ENCODE measurements at places on chromosomes 2 and 18.
A peak's percentile ranks its signal among the peaks of the same experiment; 100 is the strongest.

- DNase-seq, result no peak
These were observed 22.2 kb downstream of the BUB1 start for GRCh38 chr2:110655701-110656100.

GRCh38 chr2:154794406-154794805 lies 95.9 kb downstream of the KCNJ3 start:
- DNase-seq, result no peak

DNA sequence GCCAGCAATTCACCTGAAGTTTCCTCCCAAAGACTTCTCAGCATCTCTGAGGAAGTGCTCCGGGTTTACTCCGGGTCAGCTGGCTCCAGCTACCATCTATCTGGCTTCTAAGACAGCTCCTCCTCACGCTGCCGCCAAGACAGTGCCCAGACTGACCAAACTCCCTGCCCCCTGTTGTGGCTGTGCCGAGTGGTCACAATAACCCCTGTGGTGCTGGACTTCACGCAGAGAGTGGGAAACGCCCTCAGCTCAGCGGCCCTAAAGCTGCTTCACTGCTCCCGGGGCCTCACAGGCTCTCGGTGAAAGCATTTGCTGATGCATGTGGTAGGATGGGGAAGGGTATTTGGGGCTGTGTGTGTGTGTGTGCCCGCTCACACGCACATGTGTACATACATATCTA lies 154.8 kb upstream of the ZNF236 start:
- DNase-seq, result no peak

DNA sequence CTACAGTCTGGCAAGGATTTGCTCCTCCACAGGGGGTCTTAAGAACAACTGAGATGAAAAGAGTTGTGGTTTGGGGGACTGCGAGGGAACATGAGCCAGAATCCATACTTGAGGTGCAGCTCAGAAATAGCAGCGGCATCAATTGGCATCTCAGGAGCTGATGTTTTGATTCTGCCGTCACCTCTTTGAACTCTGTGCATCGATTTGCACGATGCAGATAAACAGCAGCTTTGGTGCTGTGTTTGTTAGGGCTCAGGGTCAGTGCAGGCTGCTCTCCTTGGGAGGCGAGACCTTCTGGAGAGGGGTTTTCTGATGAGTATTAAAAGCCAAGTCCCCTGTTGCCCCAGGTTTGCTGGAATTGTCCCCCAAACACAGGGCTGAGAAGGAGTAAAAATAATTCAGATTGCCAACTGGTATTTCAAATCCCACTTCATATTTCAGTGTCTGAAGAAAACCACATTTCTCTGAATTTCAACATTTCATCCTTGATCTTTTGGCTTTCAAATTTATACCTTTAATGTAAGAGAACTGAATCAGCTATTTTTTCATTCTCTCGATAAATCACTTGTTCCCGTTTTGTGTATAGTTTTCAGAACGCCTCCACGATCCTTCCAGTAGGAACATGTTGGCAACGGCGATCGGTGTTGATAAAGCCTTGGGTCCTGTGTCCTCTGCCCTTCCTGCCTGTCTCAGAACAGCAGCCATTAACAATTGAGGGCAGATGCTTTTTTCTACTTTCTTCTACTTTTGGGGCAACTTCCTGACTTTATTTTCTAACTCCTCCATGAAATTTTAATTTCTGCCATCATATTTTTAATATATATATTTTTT lies 65.0 kb downstream of the RAB31 start:
- DNase-seq, result no peak

DNA sequence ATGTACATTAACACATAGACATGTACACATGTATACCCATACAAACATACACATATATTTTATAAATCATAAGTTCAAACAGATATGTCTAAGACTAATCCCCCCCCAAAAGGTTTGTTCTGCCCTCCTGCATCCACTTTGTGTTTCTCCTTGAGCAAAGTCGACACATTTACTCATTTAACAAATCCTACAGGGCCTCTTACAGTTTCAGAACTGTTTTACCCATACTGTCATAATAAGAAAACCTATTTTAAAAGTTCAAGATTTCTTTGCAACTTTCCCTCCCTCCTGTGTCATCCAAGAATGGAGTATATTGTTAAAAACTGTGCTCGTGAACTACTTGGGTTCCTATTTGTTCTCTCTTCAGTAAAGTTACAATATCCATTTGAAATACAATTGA lies 166.7 kb downstream of the L3MBTL4 start:
- no peak for DNase-seq

GRCh38 chr2:26792720-26793119 lies 6.9 kb downstream of the CENPA start:
- DNase-seq, result no peak

DNA sequence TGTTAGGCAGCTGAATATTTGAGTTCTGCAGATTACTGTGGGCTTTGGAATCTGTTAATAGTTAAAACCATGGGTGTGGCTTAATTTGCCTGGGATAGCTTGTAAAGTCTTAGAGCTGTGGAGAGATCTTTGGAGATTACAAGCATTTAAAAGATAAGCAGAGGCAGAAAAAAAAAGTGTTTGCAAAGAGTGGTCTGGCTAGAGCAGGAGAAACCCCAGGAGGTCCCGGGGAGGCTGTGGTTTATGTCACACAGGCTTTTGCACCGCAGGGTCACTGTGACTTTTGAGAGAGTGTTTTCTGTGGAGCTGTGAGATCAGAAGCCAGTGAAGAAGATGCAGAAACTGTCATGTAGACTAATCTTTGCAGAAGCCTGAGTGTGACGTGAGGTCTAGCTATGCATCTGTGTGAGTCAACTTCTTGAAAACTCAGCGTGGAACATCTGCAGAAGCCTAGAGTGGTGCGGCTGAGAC lies 49.0 kb downstream of the SETBP1 start:
- DNase-seq, result peak; percentile 41

GRCh38 chr18:38023871-38024270 lies 458.3 kb upstream of the CELF4 start:
- DNase-seq, result no peak

DNA sequence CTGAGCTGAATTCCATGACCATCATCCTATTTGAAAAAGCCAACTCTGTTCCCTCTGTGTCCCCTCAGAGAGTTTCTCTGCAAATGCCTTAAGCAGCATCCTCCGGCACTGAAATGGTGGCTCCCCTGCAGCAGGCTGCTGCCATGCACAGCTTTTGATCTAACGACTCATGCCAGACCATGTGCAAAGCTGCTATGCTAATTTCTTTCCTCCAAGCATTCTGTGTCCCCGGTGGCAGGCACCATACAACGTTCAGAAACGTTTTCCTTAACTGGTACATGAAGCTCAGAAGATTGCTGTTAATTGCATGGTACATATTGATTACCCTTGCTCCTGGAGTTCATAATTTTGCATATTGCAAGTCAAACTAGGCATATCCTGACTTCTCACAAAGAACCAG lies 336.8 kb downstream of the RBM43 start:
- DNase-seq, result no peak

- DNase-seq, result no peak
These were observed 88.4 kb downstream of the DDX18 start for GRCh38 chr2:117902933-117903332.

GRCh38 chr2:65549257-65549627 lies 116.8 kb upstream of the SPRED2 start:
- no peak for DNase-seq

DNA sequence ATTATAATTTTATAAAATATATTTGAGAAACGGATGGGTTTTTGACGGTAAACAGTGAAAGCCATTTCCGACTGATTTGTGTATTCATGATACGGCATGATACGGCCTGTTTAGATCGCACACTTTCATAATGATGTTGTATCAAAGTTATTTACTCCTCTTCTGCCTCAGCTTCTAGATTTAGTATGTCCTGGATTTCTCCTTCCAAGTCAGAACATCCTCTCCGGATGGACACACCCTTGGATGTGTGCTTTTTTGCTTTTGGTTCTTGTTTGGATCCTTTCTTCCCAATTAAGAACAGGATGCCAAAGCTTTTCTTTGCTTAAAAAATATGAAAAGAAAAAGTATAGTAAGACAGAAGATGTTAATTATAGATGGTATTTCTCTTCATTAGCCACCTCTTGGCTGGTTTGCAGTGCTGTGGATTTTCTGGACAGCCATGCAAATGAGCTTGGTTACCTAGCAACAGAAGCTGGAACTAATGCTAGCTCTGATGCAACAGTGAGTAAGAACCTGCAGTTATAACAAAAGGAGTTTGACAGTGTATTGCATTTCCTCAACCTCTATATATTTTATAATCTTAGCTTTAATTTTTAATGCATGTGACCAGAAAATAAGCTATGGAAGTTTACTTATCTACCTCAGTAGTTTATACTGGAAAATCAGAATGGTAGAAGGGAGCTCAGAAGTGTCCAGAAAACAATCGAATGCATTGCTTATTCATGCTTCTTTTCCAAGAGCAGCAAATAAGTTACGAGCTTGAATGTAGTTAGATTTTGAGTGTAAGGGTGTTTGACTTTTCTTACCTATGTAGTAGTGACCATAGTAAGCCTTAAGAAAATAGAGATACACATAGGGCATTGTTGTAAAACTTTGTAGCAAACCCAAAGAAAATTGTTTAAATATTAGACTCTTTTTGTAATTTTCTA lies 27.9 kb downstream of the RMND5A start:
- no peak for DNase-seq

Data from small intestine (tissue), 16 donors.